ENCODE measurements at places on chromosomes 7 and 10.

DNA sequence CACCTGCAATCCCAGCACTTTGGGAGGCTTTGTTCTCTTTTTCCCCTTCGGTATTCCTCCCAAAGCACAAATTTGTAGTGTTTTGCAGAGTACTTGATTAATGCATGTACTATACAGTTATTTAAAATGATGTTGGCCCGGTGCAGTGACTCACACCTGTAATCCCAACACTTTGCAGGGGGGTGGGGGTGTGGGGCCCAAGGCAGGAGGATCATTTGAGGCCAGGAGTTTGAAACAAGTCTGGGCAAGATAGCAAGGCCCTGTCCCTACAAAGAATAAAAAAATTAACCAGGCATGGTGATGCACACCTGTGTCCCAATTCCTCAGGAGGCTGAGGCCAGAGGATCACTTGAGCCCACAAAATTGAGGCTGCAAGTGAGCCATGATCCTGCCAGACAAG lies 26.8 kb upstream of the FOXK1 start:
- no peak for DNase-seq

DNA sequence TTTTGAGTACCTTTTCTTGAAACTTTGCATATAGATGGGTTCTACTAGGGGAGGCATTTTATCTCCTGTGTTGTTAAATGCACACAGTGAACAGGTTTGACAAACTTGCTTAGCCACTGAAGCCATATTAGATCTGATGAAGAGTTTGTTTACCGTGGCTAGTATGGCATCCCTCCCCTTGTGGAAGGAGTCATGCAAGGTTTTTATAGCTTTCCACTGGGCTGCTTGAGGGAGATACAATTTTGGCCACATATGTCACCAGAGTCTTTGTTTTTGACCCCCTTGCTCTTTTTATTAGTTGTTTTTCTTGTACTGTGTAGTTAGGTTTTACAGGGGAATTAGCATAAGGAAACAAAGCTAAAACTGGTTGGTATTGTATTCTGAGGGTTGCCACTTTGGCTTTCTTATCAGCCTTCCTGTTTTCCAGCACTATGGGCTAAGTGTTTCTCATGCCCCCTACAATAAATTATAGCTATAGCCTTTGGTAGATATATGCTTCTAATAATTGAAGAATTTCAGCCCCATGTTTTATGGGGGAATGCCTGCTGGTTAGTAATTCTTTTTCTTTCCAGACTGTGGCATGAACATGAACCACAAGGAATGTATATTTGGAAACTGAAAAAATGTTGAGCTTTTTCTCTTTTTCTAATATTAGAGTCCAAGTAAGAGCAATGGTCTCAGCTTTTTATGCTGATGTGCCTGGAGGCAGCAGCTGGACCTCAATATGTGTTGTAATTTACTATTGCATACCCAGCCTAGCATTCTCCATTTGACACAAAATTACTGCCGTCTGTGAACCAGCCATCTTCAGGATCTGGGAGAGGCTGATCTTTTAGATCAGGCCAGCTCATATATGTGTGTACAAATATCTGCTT lies 18.4 kb upstream of the STEAP2 start:
- DNase-seq, result no peak

- DNase-seq, result no peak
Measured at GRCh38 chr7:66758950-66759628, 18.6 kb downstream of the RABGEF1 start.

- DNase-seq, result no peak
Measured at GRCh38 chr7:24660546-24660945, 87.3 kb downstream of the PALS2 start.

- DNase-seq, result no peak
Measured at GRCh38 chr7:44983742-44984477, 5.1 kb upstream of the MYO1G start.

DNA sequence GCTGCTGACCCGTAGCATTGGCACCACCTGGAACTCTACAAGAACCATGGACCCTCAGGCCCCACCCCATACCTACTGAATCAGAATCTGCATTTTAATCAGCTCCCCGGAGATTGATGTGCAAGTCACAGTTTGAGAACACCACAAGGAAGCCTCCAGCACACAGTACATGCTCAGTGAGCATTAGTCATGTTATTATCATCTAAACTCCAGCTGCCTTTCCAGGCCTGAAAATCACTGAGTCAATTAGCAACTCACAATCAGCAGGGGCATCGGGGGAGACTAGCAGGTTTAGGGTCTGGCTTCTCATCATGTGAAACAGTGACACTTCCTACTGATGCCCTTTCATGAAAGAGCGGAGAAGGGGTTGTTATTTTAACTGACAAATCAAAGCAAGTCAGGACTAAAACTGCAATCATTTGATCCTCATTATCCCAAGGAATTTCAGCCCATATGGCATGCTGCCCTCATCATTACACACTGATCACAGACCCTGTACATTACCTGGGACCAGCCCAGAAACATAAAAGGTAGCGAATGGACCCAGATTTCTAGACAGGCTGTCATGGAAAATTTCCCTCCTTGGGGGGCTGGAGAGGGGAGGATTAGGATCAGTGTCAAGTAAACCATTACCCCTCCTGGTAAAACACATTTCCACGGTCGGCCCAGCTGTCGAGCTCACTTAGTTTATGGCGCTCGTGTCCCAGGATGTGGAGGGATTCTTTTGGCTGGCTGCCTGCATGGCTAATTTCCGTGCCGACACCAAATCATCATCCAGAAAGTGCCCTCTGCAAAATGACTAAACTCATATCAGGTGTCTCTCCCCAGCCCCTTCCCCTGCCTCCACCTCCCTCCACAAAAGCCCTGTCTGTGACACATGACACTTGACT lies 122.8 kb downstream of the PRLHR start:
- DNase-seq, result no peak

DNA sequence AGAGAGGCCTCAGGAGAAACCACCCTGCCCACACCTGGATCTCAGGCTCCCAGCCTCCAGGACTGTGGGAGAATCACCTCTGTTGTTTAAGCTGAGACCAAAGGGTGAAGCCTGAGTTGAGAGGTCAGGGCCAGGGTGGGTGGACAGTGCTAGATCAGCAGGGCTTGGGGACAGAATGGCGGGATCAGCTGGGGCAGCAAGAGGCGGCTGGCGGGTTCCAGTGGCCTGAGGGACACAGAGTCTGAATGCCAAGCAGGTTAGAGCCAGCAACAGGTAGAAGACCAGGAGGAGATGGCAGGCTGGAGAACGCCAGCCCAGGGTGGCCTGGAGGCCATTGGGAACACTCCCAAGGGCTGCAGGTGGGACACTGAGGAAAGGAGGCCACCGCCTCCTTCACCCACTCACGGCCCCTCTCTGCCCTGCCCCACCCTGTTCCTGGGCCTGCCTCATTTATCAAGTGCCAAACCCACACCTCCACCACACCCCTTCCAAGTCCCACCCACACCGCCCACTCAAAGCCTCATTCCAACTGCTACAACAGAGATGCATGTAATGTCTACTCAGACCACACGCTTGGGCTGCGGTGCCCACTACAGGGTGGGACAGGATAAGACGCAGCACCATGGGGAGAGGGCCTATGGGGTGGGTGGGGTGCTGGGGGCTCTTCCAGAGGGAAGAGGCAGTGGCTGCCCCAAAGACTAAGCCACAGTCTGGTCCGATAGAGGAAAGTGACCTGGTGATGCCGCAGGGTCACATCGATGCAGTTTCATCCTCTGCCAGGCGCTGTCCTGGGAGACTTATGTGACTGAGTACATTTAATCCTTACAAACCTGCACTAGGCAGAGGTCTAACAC lies 173.9 kb downstream of the TNS3 start:
- no peak for DNase-seq

- no peak for DNase-seq
Measured at GRCh38 chr7:103915680-103916357, 73.6 kb downstream of the RELN start.

DNA sequence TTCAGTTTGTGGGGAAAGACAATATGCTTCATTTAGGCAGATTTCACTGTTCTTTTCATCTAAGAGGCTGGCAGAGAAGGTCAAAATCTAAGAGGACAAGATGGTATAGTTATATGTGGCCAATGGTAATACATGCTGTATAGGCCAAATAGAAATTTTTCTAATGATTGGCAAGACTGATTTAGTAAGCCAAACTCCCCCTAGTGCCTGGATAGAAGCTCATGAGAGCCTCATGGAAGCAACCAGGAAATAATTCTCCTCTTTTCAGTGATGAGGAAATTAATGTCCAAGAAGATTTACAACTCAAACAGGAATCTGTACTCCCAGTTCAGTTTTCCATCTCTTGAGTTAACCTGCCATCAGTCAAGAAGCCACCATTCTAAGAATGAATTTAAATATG lies 253.6 kb upstream of the PHF14 start:
- DNase-seq, result no peak

- no peak for DNase-seq
Measured at GRCh38 chr10:16119445-16119844, 259.1 kb upstream of the MINDY3 start.

- DNase-seq, result no peak
Measured at GRCh38 chr7:128402356-128402755, 7.4 kb downstream of the IMPDH1 start.

DNA sequence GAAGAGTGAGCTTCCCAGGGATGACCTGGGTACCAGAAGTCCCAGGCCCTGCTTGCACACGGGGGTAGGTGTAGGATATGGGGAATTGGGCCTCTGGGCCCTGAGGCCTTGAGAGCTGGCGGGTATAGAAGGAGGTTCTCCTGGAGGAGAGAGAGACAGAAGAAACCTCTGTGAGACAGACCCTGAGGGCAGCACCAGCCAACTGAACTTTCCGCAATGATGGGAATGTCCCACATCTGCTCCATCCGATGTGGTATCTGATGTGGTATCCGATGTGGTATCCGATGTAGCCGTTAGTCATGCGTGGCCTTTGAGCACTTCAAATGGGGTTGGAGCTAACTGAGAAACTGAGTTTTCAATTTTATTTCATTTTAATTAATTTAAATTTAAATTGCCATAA lies 30.6 kb upstream of the PLEKHA1 start:
- no peak for DNase-seq

DNA sequence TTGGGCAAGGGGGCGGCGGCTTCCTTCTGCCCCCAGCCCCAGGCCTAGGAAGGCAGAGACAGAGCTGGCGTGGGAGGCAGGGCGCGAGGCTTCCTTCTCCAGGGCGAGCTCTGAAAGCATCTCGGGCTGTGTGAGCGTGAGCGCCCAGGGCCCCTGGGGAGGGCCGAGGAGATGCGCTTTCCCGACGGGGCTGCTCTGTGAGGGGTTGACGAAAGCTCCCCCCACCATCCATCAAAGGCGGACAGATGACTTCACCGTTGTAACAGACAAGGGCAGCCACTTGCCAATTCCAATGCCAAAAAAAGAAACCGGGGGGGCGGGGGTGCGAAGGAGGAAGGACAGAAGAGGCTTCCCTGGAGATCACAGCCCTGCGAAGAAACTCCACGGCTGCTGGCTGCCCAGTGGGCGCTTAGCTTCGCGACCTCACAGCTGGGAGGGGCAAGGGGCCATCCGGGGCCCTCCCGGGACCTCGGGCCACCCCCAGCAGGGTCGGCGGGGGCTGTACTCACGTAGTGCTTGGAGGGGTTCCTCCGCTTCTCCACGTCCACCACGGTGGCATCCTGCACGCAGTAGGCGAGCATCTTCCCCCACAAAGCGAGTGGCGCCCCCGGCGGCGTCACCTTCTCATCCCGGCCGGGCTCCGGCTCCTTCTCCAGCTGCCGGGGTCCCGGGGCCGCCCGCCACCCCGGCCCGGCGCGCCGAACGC lies 537 bp downstream of the SH3PXD2A start:
- no peak for DNase-seq

DNA sequence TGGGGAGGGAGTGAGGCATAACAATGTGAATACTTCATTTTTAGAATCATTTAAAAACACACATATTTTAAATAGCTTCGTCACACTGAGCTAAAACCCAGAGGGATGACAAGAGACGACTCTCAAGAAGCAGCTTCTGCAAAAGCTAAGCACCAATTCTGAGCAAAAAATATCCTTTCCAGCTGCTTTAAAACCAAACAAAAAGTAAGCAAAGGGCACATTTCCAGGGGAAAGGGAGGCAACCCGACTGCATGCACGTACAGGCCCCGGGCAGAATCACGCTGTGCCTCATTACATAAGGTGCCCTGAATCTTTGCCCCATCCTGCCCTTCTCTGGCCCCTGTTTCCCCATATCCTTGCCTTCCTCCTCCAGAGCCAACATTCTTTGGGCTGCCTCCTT lies 78.4 kb downstream of the DGKI start:
- DNase-seq, result no peak

Measured in GM12891 (cell line).